ENCODE measurements at places on chromosomes 11 and 22.

GRCh38 chr11:11336664-11337063, 16.4 kb downstream of the CSNK2A3 start:
- no peak for DNase-seq

GRCh38 chr11:16745950-16746605, 7.6 kb downstream of the C11orf58 start:
- no peak for DNase-seq

DNA sequence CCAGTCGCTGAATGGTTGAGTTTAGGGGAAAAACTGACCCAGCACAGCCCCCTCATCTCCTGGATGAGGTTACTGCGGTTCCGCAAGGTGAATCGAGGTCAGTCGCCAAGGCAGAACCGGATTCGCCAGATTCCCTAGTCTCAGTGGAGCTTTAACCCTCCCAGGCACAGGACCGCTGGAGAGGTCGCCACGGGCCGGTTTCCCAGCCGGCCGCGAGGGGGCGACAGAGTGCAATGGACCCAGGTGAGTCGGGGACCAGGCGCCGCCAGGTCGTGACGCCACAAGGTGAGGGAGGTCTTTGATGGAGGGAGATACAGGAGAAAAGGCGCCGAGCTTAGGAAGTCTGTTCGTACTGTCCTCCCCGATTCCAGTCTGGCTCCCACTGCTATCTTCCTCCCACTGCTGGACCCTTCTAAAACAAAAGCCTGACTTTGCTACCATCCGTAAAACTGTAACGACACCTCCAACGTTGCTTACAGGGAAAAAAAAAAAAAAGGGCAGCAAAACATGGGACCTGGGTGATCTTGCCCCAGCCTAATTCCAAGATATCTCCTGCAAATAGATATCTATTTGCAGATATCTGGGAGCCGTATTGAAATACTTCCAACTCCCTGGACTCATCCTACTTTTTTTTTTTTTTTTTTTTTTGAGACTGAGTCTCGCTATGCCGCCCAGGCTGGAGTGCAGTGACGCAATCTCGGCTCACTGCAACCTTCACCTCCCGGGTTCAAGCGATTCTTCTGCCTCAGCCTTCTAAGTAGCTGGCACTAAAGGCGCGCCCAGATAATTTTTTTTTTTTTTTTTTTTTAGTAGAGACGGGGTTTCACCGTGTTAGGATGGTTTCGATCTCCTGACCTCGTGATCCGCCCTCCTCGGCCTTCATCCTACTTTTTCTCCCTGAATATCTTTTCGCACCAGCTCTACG, 1.4 kb upstream of the GGA1 start:
- peak; percentile 85 for DNase-seq

- DNase-seq, result no peak
Observed at GRCh38 chr11:119446434-119446833, 23.5 kb upstream of the THY1 start.

GRCh38 chr22:43867839-43868635, 5.7 kb upstream of the SULT4A1 start:
- DNase-seq, result no peak

- no peak for DNase-seq
Observed at GRCh38 chr22:37375801-37376200, 51.5 kb downstream of the ELFN2 start.

DNA sequence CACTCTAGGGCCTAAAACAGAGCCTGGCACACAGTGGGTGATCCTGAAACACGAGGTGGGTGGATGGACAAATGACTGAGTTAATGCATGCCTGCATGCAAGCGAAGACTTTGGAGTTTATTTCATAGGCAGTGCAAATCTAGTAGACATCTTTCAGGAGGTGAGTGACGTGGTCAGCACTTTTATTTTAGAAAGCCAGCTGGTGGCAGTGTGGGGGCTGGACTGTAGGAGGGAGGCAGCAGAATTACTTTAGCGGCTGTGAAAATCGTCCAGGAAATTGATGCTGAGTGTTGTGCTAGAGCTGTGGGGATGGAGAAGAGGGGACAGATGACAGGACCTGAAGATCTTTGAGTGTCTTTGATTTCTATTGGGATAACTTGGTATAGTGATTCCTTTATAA, 47.1 kb downstream of the BMAL1 start:
- no peak for DNase-seq

GRCh38 chr11:65262776-65263175, 1.0 kb downstream of the POLA2 start:
- DNase-seq, result peak; percentile 17

DNA sequence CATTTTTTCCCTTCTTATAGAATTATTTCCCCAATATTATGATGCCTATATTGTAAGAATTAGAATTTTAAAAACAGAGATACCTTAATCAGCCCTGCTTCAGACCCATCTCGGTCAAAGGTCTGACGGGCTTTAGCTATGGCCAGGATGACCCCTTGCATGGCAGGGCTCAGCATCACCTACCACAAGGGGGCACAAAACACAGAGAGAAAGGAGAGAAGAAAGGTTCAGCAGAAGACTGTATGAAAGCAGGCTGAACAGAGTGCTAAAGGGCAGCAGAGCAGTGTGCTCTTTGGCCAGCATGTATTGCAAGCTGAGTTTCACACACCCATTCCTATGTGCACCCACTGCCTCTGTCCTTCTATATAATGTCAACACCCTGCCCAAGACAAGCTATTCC, 26.8 kb downstream of the CLDN25 start:
- no peak for DNase-seq

DNA sequence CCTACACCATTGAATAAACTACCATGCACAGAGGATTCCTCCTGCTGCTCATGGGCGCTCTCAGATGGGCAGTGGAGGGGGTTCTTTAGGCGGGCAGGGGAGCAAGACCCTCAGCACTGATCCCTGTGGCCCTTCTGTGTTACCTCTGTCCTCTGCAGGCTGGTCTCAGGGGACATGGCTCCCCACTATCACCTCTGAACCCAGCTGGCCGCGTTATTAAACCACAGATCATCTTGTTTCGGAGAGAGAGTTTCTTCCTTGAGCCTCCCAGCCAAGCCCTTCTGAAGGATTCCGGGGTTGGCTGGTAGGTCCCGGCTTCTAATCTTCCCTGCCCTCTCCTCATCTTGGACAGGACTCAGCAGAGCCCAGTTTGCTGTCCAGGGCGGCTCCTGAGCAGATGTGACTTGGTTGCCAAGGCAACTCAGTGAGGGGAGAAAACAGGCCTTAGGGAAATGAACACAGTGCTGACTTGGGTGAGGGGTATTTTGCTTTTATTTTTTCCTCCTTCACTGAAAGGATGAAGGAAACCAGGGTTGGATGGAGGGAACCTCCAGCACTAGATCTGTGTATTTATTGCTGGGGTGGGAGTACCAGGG, 13.3 kb downstream of the APOL3 start:
- DNase-seq, result no peak

DNA sequence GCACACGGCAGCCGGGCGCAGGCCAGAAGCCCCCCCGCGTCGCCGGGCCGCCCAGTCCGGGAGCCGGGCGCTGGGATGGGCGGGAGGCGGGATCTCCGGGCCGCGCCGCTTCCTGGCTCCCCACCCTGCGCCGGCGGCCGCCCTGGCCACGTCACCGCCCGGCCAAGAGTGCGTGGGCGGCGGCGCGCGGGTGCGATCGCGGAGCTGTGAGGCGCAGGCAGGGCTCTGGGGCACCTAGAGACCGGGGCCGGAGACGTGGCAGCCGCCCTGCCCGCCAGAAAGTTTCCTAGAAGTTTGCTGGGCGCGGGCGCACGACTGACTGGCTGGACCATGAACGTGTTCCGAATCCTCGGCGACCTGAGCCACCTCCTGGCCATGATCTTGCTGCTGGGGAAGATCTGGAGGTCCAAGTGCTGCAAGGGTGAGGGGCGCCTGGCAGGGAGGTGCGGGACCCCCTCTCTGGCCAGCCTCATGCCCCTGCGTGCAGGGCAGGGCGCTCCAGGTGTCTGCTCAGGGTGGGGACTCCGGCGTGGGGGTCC, at the start of gene KDELR3:
Gene KDELR3, plus strand, starts transcription at position 193 of the 539 bp plus-strand sequence. Its CDS starts 138 bp downstream, at position 331.
- peak; percentile 58 for DNase-seq

DNA sequence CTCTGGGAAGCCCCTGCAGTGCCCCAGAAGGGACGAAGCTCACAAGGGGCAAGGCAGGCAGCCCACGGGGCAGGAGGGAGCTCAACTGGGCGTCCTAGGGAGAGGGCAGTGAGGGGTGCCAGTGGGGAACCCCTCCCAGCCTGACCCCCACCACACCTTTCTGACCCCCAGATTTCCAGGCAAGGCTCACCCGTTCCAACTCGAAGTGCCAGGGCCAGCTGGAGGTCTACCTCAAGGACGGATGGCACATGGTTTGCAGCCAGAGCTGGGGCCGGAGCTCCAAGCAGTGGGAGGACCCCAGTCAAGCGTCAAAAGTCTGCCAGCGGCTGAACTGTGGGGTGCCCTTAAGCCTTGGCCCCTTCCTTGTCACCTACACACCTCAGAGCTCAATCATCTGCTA, 15.7 kb downstream of the CD5 start:
- DNase-seq, result no peak

DNA sequence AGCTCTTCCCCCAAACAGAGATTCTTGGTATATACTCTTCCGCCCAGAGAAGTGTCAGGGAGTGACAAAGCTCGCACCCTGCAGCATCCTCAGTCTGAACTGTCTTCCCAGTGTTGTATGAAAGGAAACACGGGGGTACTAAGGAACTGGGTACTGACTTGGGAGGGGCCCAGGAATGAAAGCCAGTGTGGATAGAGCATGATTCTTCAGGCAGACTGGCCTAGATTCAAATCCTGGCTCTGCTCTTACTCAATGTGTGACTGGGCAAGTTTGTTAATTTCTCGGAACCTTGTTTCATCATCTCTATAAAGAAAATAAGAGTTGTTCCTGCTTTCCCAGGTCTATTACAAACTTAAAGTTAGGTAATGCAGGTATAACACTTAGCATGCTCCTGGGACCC, 266.0 kb upstream of the NARS2 start:
- no peak for DNase-seq
